Uterus (tissue), 4 donors: ENCODE measurements at places on chromosomes 2 and 18.

DNA sequence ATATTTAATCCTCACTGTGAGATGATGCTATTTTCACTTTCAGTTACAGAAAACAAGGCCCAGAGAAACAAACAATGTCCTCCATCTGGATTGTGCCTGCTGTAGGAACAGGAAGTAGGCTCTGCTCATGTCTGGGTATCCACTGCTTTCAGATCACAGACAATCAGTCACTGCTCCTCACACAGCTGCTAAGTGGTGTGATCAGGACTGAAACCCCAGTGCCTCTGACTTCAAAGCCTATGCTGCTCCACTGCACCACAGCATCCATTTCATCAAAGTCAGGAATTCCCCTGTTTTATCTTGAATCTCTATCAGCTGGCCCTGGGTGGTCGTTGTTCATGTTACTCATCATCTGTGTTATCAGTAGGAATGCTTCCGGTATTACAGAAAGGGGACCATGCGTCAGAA lies 303.8 kb upstream of the TRIB2 start:
- DNase-seq, result no peak

GRCh38 chr2:26959331-26959730 lies 11.1 kb upstream of the MAPRE3 start:
- DNase-seq, result no peak

DNA sequence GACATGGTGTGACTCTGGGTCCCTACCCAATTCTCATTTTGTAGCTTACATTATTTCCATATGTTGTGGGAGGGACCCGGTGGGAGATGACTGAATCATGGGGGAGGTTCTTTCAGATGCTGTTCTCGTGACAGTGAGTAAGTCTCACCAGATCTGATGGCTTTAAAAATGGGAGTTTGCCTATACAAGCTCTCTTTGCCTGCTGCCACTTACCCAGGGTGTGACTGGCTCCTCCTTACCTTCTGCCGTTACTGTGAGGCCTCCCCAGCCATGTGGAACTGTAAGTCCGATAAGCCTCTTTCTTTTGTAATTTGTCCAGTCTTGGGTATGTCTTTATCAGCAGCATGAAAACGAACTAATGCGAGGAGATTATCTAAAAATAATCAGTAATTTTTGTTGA lies 1683.2 kb upstream of the SLC39A10 start:
- no peak for DNase-seq

GRCh38 chr18:38369772-38370690 lies 804.4 kb upstream of the CELF4 start:
- DNase-seq, result no peak

- DNase-seq, result no peak
Observed at GRCh38 chr2:59787095-59787494, 766.4 kb downstream of the BCL11A start.

GRCh38 chr2:191533693-191534180 lies 144.2 kb upstream of the NABP1 start:
- DNase-seq, result no peak

GRCh38 chr2:62998949-62999348 lies 51.7 kb upstream of the OTX1 start:
- no peak for DNase-seq

DNA sequence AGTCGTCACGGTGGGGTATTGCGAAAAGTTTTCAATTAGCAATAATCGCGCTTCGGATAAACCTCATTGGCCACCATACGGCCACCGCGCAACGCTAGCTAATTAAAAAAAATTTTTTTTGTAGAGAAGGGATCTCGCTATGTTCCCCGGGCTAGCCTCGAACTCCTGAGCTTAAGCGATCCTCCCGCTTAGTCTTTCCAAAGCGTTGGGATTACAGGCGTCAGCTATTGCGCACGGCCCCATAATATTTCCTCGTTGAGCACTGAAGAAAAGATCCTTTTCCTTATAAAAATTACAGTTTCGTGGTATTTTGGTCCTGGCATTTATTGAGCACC lies 759 bp upstream of the ACTR1B start:
- DNase-seq, result no peak

DNA sequence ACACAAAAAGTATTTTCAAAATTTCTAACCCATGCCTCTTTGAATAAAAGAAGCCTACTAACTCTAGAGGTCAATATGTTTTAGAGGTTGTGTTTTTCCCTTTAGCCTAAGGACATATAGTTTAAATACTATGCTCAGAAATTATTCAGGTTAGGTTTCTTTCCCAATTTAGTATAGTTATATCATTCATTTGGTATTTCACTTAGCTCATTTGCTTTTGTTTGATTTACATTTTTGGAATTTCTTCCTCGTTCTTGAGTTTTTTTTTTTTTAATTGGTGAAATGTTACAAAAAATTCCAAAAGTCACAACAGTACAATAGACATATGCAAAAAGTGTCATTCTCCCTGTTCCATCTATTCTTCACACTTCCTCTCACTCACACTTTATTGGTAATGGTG lies 371.3 kb upstream of the TNP1 start:
- no peak for DNase-seq

DNA sequence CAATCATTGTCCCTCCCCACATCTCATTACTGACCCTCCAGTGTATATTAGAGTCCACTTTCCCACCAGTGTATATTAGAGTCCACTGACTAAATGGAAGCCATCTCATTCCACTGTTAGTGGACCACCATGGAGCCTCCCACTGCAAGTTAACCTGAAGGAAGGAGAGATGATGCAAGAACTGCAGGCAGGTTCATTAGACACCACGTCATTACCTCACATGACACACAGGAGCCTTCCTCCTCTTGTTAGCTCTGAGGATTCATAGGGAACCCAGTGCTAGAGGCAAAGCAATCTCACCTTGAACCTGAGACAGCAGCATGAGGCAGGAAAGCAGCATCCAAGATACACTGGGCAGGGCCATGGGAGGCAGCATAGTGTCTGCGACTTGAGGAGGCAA lies 523 bp downstream of the REG3A start:
- no peak for DNase-seq

DNA sequence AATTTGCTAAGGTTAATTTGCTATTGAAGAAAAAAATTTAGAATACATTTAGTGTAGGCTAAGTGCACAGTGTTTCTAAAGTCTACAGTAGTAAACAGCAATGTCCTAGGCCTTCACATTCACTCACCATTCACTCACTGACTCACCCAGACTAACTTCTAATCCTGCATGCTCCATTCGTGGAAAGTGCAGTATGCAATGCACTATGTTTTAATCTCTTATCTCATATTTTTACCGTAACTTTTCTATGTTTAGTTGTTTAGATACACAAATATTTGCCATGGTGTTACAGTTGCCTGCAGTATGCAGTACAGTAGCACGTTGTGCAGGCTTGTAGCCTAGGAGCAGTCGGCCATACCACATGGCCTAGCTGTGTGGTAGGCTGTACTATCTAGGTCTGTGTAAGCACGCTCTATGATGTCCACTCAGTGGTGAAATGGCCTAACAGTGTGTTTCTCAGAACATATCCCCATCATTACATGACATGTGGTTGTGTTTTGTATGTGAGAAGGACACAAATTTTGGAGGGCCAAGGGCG lies 18.1 kb upstream of the RFX8 start:
- DNase-seq, result no peak

DNA sequence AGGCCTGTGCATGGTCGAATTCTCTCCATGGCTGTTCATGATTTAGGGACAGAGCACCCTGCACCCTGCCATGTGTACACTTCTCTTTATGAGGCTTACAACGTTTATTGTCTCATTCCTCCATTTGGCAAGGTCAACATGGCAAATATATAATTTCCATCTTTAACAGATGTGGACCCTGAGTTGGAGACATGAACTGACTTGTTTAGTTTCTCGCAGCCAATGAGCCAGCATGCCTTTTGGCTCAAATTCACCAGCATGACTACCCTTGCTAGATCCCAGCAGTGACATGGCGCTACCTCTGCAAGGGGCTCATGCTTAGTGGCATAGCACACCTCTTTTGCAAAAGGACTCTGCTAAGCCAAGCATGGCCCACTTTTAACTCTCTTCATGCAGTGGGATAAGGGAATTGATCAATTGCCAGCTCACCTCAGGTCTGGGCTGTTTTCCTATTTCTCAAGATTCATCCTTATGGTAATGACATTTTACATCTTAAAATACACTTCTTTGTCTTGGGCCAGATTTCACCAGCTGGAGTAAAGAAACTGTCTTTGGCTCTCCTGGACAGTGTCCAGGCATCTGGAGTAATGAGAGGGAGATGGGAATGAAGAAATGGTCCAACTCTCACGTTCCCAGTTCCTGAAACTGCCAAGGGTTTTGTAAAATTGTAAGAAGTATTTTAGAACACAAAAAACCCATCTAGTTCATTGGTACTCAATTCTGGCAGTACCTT lies 159.5 kb downstream of the SETBP1 start:
- no peak for DNase-seq

DNA sequence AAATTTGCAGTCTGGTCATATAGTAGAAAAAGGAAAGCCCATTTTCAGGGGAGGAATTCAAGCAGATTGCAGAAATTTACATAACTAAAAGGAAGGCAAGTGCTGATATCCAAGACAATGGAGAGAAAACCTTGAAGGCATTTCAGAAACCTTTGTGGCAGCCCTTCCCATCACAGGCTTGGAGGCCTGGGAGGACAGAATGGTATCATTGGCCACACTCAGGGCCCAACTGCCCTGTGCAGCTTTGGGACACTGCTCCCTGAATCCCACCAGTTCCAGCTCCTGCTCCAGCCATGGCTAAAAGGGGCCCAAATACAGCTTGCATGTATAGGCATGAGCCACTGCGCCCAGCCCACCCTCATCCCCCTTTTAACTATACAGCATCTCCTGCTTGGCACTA lies 81.1 kb upstream of the NYAP2 start:
- DNase-seq, result no peak

DNA sequence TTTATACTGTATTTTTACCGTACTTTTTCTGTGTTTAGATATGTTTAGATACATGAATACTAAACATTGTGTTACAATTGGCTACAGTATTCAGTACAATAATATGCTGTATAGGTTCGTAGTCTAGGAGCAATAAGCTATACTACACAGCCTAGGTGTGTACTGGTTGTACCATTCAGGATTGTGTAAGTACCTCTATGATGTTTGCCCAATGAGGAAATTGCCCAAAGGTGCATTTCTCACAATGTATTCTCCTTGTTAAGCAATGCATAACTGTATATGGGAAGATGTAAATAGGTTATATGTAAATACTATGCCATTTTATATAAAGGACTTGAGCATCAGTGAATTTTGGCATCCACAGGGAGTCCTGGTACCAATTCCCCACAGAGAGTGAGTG lies 10.7 kb downstream of the EIF2AK2 start:
- no peak for DNase-seq

DNA sequence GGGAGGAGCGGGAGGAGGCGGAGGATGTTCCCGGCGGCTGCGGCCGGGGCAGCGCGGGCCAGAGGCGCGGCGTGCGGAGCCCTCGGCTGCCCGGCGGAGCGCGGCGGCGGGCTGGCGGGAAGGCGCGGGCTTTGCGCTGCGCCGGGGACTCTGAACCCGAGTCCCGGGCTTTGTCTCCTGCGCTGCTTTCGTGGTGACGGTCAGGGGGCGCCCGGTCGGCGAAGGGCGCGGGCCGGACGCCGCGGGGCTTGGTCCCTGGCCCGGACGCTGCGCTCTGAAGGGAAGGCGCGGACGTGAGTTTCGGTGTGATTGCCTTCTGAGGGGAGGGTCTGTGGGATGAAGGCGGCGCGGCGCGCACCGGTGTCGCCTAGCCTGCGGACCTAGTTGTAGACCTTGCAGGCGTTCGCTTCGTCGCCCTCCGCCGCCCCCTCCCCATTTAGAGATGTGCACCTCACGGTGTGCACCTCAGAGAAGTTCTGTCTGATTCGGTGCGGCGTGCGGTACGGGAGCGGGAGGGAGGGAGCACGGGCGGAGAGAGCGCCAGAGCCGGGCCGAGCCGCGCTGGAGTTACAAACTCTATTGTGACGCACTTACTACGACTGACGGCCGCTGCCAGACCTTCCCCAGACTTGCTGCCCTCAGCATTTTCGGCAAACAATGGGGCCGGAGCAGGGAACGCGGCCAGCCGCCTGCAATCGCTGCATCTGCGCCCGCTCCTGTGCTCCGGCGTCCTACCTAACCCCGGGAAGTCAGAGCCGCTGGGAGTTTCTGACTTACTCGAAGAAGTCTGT lies 2.1 kb downstream of the BCL2L11 start:
- peak; percentile 80 for DNase-seq

- DNase-seq, result no peak
Observed at GRCh38 chr18:67266246-67267237, 250.0 kb downstream of the DSEL start.

DNA sequence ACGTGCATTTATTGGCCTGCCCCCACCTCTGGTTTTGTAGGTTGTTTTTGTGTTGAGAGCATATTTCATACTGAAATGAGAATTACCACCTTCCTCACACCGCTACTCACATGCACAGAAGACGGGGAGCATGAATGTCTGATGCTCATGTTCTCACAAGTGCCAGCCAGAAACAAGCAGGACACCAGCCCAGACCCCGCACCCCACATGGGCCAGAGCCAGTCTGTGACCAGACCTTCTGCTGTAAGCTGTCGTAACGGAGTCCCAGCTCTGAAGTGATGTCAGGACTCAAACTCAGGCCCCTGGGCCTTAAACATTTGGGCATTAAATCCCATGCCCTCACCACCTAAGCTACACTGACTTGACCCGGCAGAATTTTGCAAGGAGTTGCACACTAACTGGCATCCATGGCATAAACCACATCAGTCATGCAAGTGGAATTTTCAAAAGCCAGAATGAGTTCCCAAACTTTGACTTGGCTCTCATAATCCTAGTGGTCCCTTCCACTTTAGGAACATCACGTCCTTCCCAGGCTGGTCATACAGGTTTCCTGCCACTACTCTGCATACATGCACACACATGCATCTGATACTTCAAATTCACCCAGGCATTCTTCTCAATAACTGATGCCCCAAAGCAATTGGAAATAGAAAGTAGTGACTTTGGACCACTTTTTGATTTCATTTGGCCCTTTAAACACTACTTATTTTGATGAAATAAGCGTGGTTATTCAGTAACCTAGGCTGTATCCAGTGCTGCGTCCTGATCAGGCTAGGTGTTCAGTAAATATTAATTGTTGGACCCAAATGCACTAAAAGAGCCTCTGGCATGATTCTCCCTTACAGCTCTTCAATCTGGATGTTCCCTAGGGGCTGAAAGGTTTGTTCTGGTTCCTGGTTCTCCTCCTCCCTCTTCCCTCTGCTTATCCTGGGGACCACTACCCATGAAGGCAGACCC lies 223.1 kb upstream of the ID2 start:
- DNase-seq, result no peak

- no peak for DNase-seq
Observed at GRCh38 chr2:45218931-45219339, 209.7 kb upstream of the SIX2 start.

DNA sequence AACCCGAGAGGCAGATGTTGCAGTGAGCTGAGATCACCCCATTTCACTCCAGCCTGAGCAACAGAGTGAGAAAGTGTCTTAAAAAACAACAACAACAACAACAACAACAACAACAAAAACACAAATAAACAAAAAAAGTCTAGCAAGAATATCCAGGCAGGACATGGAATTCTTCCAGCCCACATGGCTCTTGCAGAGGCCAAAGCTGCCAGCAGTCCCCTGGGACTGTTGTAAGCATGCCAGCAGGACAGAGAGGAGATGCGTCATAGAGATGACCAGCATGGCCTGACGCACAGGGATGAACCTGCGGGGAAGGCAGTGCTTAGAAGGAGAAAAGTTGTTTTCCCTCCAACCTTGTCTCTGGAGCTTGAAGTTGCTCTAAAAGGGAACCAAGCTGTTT lies 182.3 kb upstream of the PGAP1 start:
- peak; percentile 74 for DNase-seq
